SJSA1 (cell line): ENCODE measurements at places on chromosomes 1 and 21. TPM values are rescaled to one million over a fixed set of nuclear protein-coding genes. Genes with fewer than 3 reads are reported as not detected.
A peak's percentile ranks its signal among the peaks of the same experiment; 100 is the strongest.

- H3K27ac ChIP-seq, result no peak overlapping the region
- no peak overlapping the region for H3K4me3 ChIP-seq
- H3K36me3 ChIP-seq, result no peaks in the 10 kb centered on the region
- no peaks in the 10 kb centered on the region for H3K27me3 ChIP-seq
These were observed 9.6 kb upstream of the SH2D1B start for GRCh38 chr1:162421258-162422164.

GRCh38 chr21:33115631-33116510 is 45.9 kb downstream of the OLIG1 start:
- no peak overlapping the region for H3K27ac ChIP-seq
- DNase-seq, result no peak
- peaks cover 84% of the 10 kb centered on the region for H3K27me3 ChIP-seq
- no peak overlapping the region for H3K4me3 ChIP-seq

GRCh38 chr1:39326836-39327235 is 122.3 kb downstream of the MACF1 start:
- peaks cover 7% of the 10 kb centered on the region for H3K4me1 ChIP-seq
- no peaks in the 10 kb centered on the region for H3K27me3 ChIP-seq
- no peak overlapping the region for H3K27ac ChIP-seq
- H3K4me3 ChIP-seq, result no peak overlapping the region
- peaks cover 82% of the 10 kb centered on the region for H3K36me3 ChIP-seq

DNA sequence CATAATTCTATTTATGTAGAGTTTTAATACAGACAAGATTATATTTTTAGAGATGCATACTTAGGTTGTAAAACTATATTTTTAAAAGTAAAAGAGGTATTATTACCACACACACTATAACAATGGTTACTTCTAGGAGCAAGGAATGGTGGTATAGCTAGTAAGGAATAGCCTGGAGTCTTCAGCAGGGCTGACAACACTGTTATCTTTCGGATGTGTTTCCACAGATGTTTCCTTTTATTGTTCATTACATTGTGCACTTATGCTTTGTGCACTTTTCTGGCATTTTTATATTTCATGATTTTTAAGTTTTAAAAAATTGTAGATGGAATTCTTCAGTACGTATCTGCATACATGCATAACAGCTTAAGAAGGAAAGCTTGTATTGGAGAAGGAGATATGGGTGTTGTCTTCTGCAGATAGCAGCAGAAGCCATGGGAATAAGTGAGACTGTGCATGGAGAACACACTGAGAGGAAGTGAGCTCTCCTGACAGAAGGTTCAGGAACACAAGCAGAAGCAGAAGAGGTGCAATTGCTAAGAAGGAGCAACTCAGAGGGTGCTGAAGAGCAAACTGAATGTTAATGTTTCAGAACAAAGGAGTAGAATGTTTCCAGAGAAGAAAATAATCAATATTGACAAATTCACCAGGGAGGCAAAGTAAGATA is 91.8 kb downstream of the UCHL5 start:
- H3K4me1 ChIP-seq, result no peaks in the 10 kb centered on the region
- H3K27ac ChIP-seq, result no peak overlapping the region
- DNase-seq, result no peak
- H3K27me3 ChIP-seq, result no peaks in the 10 kb centered on the region

DNA sequence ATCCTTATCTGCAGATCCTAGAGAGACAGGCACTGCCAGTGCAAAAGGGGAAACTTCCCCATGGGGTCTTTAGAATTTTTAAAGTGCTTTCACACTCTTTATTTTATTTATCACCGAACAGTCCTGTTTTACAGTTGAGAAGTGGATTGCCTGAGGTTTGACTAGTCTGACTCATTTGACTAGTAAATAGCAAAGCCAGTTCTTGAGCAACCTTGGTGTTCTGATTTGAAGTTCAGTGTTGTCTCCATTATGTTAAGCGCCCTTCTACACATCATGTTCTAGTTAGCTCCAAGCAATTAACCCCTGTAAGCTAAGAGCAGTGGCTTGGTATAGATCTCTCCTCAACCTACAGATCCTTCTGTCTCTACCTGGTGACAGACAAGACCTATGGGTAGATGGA is 262.9 kb downstream of the CACNA1E start:
- H3K36me3 ChIP-seq, result no peaks in the 10 kb centered on the region

DNA sequence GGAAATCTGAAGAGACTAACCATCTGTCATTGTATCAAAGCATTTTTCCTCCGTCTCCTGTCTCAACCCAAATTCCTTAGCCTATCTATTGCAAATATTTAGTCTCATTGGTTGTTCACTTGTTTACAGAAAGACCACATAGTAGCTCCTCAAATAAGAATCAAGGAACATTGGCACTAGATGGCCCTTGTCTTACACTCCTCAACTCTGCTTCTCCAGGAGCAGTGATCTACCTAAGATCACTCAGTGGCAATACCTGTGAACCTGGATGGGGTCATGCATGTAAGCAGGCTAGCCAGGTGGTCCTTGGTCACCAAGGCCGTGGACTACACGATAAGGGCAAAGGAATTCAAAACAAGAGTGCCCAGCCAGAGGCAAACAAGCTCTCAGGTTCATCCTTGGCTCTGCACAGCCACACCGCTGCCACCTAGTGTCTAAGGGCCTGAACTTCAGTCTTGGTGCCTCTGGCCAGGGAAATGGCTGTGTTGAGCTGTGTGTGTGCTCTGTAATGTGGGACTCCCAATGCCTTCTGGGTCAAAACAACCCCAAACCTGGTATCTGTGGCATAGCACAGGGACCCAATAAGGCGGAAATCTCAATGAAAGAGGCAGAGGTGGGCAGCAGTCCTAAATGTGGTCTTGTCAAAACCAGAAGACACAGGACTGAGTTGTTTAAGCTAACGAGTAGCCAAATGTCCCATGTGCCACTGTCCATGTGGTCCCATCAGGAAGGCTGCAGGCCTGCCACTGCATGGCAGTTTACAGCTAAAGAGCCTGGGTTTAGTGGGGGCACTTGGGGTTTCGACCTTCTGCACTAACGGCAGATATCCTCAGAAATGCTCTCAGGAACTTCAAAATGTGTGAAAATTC is 54.5 kb downstream of the GPR161 start:
- no peak overlapping the region for H3K27ac ChIP-seq
- peak; percentile 76 for DNase-seq
- H3K36me3 ChIP-seq, result peaks cover 22% of the 10 kb centered on the region
- H3K4me1 ChIP-seq, result peaks cover 34% of the 10 kb centered on the region
- H3K27me3 ChIP-seq, result no peaks in the 10 kb centered on the region
- no peak overlapping the region for H3K4me3 ChIP-seq

DNA sequence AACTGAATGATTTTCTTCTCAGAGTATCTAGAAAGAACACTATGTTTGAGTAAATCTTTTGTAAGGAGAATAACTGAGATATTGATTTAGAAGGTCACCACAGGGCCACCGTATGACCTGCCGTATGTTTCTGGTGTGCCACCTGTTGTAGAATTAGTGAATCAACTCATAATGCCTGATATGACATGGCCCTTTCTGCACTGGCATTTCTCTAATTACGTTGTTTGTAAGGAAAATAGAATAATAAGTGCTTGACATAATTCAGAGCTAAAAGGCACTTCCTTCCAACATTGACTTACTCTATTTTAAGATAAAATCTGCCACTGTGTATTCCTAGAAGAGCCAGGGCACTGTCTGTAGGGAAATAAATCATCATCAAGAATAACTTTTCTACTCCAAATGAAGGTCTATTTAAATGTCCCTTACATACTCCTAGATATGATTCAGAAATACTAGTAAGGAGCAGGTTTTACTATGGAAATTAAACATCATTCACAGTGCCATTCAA is 101.7 kb downstream of the PHTF1 start:
- peaks cover 3% of the 10 kb centered on the region; the same call in 1 of the 2 replicates for H3K36me3 ChIP-seq
- no peak for DNase-seq
- peaks cover 16% of the 10 kb centered on the region for H3K4me1 ChIP-seq
- H3K27ac ChIP-seq, result no peak overlapping the region
- no peaks in the 10 kb centered on the region for H3K27me3 ChIP-seq

GRCh38 chr21:44752671-44753235 is 41.4 kb upstream of the TSPEAR start:
- H3K27ac ChIP-seq, result no peak overlapping the region
- no peaks in the 10 kb centered on the region for H3K4me1 ChIP-seq
- no peaks in the 10 kb centered on the region for H3K36me3 ChIP-seq
- DNase-seq, result no peak
- H3K4me3 ChIP-seq, result no peak overlapping the region
- peaks cover 5% of the 10 kb centered on the region; the same call in 1 of the 2 replicates for H3K27me3 ChIP-seq

DNA sequence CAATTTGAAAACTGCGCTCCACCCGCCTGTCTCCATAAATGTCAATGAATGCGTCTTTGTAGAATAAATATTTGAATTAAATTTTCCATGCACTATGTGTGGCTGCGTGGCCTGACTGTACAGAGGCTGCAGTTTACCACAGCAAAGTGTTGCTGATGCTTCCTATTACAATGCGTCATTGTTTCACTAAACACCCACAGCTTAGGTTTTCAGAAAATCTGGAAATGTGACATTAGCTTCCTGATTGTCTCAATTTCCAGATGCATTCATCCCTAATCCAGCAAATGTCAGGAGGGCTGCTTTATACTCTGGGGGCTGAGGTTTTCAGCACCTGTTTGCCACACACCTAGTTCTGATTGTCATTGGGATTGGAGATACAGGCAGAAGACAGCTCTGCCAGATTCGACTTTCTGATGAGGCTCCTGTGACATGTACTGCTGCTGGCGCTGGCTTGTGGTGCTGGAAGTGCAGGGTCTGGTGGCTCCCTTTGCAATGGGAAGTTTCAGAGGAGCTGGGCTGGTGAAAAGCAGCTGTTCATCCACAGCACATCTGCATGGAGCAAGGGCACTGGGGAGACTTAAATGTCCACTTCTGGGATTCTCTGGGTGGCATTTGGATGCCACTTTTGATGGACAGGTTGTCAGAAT is 40.0 kb downstream of the URB2 start:
- no peak overlapping the region for H3K4me3 ChIP-seq
- no peak overlapping the region for H3K27ac ChIP-seq
- peaks cover 12% of the 10 kb centered on the region for H3K4me1 ChIP-seq
- H3K27me3 ChIP-seq, result no peaks in the 10 kb centered on the region
- DNase-seq, result no peak

- H3K4me3 ChIP-seq, result no peak overlapping the region
- H3K4me1 ChIP-seq, result peaks cover 89% of the 10 kb centered on the region
- no peaks in the 10 kb centered on the region for H3K27me3 ChIP-seq
- DNase-seq, result no peak
- H3K36me3 ChIP-seq, result peaks cover 3% of the 10 kb centered on the region; the same call in 1 of the 2 replicates
- peak overlapping the region; percentile 86 for H3K27ac ChIP-seq
These were observed 143.2 kb upstream of the EDN2 start for GRCh38 chr1:41627491-41628280.

- no peaks in the 10 kb centered on the region for H3K4me1 ChIP-seq
- H3K36me3 ChIP-seq, result no peaks in the 10 kb centered on the region
- H3K27me3 ChIP-seq, result no peaks in the 10 kb centered on the region
- DNase-seq, result no peak
- no peak overlapping the region for H3K4me3 ChIP-seq
- no peak overlapping the region for H3K27ac ChIP-seq
These were observed 326.5 kb upstream of the ESRRG start for GRCh38 chr1:217049721-217050120.

DNA sequence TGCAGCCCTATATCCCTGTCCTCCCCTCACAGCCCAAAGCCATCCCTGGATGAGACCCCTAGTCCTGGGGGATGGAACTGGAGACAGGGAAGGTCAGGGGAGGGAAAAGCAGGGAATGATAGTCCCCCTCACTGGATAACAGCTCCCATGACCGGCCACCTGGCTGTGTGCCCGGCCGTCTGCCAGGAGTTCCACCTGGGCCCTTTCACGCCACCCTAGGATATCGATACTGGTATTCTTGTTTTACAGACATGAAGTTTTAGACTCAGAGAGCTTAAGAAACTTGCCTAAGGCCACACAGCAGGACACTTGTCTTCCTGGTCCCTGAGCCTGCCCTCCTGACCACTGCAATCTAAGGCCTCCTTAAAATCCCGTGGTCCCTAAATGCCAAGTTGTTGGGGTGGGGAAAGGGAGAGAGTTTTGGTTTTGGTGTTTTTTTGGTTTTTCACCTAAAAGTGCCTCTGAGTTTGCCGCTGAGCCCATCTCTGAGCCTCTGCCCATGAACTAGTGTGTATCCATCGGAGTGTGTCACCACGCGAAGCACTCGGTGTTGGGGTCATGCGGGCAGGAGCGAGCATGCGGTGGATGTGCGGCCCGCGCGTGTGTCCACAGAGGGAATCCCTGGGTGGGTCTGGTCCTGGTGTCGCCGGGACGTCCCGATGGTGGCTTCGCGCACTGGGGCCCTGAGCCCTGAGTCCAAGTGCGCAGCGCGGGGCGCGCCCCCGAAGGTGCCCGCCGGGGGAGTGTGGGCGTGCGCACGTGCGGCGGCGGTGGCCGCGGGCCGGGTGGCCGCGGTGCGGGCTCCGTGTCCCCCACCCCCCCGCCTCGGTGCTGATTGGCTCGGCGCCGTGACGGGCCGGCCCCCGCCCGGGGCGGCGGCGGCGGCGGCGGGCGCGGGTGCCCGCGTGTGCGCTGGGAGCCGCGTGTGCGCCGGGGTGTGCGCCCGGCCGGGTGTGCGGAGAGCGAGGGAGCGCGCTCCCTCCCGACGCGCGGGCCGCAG is at the start of gene EPHA8:
EPHA8 (plus strand) TSS at position 906 of the 1,000 bp plus-strand sequence. CDS start 147 bp downstream, outside the sequence.
- H3K27me3 ChIP-seq, result peaks cover 77% of the 10 kb centered on the region
- H3K4me3 ChIP-seq, result no peak within 1 kb of the TSS
- no peak within 1 kb of the TSS for H3K27ac ChIP-seq
- H3K4me1 ChIP-seq, result no peaks in the 10 kb centered on the region
- H3K36me3 ChIP-seq, result no peaks in the 10 kb centered on the region
- DNase-seq, result no peak

DNA sequence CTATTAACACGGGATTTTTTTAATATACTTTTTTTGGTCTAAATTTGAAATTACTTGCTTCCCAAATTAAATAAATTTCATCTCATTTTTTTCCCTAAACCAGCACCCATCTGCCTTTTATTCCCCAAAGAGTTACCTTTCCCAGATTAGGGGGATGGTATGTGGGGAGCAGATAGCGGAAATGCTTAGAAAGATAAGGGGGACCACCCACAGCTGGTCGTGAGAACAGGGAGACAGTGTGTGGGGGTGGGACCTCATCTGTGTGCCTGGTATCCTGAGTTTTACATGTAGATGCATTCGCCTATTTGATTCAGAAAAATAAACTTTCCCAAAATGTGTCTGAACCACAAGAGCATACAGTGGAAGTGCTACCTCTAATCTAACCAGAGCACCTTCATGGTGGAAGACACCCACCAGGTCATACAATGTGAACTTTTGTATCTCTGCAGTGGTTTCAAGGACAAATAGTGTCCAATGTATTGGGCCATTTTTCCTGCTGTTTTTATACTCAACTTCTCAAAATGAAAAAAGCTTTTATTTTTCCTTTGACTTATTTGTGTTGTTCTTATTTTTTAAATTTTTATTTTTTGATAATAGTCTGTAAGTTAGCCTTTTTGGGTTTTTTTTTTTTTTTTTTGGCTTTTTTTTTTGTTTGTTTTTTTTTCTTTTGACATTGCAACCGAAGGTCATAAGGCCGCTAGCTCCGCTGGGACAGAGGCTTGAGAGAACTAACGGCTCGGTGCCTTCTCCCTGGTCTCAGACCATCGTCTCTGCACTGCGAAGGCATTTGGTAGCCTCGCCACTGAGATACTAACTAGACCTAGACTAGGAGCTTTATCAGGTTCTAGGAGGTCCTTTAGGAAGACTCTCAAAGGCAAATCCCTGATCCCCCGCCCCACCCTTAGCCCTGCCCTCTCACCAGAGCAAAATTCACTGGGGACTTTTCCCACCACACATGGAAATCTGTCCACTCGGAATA is 263.2 kb downstream of the TM2D1 start:
- no peaks in the 10 kb centered on the region for H3K36me3 ChIP-seq
- H3K4me3 ChIP-seq, result no peak overlapping the region
- no peak for DNase-seq
- H3K27me3 ChIP-seq, result no peaks in the 10 kb centered on the region
- H3K27ac ChIP-seq, result no peak overlapping the region

The OLIG2 gene
- not detected in 2 replicates for total RNA-seq

The CRNN gene
- total RNA-seq, result 0.16 TPM in 1 of 2 replicates, not detected in the other

The YOD1 gene
- 5.6 and 9.9 TPM in 2 replicates for total RNA-seq

The KRTAP19-3 gene
- total RNA-seq, result not detected in 2 replicates

The CD53 gene
- total RNA-seq, result not detected in 2 replicates

The CRYAA gene
- total RNA-seq, result not detected in 2 replicates

The AADACL4 gene
- total RNA-seq, result not detected in 2 replicates

The ORC1 gene
- 21.9 and 23.9 TPM in 2 replicates for total RNA-seq
